ENCODE measurements at places on chromosomes 11 and 22.

DNA sequence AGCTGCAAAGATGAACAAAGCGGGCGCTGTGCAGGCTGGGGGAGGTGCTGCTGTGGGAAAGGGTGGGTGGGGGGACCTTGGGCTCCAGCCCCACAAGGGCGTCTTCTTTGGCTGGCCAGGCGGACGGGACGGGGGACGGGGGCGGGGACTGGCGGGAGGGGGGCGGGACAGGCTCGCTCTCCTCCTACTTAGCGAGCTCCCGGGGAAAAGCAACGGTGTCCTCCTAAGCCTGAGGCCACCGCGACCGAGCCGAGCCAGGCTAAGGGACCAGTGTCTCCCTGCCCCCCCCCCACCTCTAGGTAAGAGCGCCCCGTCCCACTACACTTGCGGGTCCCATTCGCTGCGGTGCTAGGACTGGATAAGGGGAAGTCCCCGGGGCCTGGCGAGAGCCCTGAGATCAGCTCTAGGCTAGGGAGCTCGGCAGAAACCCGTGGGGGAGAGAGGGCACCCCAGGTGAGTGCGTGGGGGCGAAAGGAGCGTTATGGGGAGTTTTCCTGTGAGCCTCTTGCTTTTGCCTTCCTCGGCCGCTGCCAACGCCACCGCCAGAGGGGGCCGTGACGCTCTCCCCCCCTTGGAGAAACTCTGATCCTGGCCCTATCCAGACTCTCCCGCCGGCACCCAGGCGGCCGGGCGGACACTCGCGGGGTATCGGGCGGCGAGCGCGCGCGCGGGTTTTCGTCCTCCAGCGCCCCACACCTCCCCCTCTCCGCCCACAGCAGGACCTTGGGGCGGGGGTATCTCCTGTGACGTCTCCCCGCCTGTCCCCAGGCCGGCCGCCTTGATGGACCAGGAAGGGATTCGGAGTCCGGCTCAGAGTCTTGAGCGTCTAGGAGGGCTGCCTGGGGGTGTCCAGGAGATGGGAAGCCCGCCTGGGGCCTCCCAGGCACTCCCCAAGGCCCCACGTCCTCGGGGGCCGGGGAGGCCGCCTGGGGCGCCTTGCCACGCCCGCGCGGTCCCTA is at the start of gene PHLDB1:
TSS of gene PHLDB1 (plus strand) at position 215 of the 959 bp plus-strand sequence. CDS start 6,222 bp downstream, outside the sequence.
- no peak for DNase-seq

- no peak for DNase-seq
Observed at GRCh38 chr11:128544471-128545051, 42.8 kb downstream of the ETS1 start.

- DNase-seq, result no peak
Observed at GRCh38 chr11:114263513-114264170, 32.6 kb upstream of the NNMT start.

DNA sequence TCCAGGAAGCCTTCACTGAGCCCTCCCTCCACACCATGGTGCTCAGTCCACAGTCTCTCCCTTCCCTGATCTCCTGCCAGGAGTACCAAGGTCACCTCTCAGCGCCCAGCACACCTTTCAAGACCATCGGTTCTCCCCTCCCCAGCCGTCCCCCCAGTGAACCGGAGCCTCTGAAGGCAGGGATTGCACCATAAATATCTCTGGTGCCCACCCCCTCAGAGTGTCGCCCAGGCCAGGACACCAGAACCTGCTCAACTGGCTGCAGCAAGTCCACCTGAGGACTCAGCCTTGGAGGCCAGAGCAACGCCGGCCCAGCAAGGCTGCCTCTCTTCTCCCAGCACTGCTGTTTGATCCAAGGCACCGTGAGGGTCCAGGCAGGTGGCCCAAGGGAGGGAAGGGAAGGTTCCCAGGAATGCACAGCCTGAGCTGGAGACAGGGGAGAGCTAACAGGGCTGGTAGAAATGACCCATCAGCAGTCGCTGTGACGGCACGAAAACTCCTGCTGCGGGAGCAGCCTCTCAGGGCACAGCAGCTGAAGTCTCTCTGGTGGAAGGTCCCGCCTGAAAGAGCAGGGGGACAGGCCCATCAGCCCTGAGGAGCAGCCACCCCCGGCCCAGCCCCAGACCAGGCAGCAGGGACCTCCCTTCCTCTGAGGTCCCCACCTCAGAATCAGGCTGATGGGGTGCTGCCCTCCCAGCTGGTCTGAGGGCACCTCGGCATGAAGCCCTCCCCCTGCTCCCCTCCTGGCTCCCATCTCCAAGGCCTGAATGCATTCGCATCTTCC is 80.3 kb downstream of the BUD13 start:
- DNase-seq, result no peak

GRCh38 chr11:47389577-47390421 is 11.5 kb upstream of the SPI1 start:
- no peak for DNase-seq

GRCh38 chr22:22748297-22748743 is 103.9 kb downstream of the GGTLC2 start:
- DNase-seq, result no peak

DNA sequence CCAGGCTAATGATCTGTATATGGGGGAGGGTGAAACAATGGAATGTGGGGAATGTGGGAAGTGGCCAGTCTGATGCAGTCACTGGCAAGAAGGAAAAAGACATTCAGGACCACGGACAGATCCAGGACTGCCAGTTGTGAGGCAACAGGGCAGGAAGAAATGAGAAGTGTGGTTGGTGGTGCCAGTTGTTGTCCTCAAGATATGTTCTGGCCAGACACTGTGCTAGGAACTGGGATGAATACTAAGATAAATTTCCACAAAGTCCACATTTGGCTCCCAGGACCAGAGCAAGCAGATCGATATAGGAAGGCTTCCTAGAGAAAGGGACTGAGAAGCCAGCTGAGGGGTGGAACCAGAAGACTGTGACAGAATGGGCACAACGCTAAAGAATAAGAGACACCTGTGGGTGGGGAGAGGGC is 6.8 kb upstream of the TPBGL start:
- DNase-seq, result no peak

- DNase-seq, result no peak
Observed at GRCh38 chr11:36273110-36273509, 16.1 kb downstream of the COMMD9 start.

DNA sequence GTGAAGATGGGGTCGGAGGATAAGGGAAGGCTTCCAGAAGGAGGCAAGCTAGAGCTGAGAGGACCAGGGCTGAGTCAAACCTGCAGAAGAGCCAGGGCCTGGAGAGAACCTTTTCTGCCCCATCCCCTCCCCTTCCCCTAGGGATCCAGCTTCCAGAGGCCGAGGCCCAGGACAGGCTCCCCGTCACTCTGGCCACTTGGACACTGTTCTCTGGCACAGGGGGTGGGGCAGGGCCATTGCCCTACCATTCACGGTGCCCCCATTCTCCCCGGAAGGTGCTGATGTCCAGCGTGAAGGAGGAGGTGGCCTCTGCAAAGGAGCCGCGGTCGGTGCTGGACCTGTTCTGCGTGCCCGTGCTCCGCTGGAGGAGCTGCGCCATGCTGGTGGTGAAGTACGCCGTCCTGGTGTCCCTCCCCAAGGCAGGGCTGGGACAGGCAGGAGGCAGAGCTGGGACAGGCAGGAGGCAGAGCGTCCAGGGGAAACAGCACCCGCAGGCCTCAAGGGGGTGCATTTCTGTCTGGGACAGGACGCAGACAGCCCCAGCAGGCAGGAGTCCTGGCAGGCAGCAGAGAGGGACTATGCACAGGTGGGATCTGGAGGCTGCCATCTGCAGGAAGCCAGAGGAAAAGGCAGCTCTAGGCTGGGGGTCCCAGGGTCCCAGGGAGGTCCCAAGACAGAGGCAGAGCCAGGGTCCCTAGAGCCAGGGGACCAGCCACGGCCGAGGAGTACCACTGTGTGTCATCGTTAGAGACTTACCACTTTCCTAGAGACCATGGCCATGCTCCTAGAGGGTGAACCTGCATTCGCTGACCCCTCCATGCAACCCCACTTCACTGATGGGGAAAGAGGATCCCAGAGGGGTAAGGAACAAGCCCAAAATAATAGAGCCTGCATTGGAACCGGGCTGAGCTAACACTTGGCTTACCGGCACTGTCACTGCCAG is 25.8 kb upstream of the SLC22A12 start:
- no peak for DNase-seq

GRCh38 chr22:46237453-46238124 is 12.5 kb downstream of the CDPF1 start:
- no peak for DNase-seq

- DNase-seq, result no peak
Observed at GRCh38 chr11:1744137-1744886, 6.1 kb downstream of the IFITM10 start.

GRCh38 chr11:67194096-67194495 is 72.2 kb upstream of the GRK2 start:
- no peak for DNase-seq

DNA sequence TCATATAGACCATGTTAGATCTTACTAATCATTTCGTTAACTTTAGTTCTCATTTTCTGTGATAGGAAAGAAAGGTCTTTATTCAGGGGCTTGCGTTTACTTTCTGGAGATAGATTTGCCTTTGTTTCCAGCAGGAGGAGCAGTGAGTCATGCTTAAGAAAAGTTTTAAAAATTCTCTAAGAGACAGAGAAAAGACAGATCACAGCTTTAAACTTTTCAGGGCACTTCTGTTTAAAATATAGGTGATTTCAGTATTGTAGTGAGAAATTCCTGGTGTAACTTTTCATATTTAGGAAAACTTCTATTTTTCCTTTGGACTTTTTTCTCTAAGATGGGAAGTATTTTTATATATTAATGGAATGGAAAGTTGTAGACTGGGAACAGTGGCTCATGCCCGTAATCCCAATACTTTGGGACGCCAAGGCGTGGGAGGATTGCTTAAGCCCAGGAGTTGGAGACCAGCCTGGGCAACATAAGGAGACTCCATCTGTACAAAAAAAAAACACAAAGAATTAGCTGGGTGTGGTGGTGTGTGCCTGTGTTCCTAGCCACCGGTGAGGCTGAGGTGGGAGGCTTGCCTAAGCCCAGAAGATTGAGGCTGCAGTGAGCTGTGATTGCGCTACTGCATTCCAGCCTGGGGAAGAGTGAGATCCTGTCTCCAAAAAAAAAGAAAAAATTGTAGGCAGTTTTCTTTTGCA is 60.3 kb downstream of the ATXN10 start:
- no peak for DNase-seq

- no peak for DNase-seq
Observed at GRCh38 chr11:57348052-57348451, 9.9 kb downstream of the P2RX3 start.

- no peak for DNase-seq
Observed at GRCh38 chr11:67600324-67601029, 6.3 kb upstream of the NDUFV1 start.

DNA sequence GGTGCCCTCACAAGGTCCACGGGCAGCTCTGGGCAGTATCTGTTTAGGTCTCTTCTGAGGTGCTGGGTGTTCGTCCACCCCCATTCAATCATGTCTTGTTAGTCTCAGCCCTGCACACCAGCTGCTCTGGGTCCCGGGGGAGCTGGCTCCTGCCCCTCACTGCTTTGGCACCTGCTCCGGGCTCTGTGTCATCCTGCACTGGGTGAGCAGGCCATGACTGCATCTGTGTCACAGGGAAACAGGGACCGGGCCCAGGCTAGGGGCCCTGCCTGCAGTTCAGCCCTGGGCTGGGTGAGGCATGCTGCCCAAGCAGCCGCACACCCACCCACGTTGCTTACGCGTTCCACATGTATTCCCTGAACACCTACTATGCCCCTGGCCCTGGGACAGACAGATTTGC is 43.9 kb downstream of the ELFN2 start:
- DNase-seq, result no peak

- DNase-seq, result no peak
Observed at GRCh38 chr11:95371153-95371552, 140.2 kb upstream of the SESN3 start.

- no peak for DNase-seq
Observed at GRCh38 chr11:119772641-119773415, 43.8 kb upstream of the NECTIN1 start.

DNA sequence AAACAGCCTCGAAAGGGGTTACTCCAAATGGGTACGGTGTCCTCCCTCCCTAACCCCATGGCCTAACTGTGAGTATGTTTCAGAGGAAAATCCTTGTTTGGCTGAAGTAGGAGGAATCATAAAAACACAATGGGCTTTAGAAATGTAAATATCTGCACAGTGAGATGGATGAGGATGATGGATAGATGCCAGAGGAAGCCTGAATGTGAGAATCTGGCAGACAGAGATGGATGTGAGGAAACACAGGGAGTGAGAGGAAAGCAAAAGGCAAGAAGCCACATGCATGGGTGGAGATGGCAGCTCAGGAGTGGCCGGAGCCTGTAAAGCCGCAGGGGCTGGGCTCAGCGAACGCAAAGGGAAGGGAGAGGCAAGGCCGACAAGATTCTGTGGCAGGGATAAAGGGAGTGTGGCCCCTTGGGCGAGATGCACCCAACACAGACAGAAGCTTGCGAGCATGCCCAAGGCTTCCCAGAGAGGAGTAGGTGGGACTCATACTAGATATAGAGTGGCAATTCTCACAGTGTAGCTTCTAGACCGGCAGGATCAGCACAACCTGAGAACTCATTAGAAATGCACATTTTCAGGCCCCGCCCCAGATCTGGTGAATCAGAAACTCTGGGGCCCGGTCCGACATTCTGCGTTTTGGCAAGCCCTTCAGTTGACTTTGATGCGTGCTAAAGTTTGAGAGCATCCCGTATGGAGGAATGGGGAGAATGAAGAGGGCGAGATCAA is 237.3 kb upstream of the CADM1 start:
- DNase-seq, result no peak

GRCh38 chr11:24697522-24698111 is 200.8 kb downstream of the LUZP2 start:
- no peak for DNase-seq

DNA sequence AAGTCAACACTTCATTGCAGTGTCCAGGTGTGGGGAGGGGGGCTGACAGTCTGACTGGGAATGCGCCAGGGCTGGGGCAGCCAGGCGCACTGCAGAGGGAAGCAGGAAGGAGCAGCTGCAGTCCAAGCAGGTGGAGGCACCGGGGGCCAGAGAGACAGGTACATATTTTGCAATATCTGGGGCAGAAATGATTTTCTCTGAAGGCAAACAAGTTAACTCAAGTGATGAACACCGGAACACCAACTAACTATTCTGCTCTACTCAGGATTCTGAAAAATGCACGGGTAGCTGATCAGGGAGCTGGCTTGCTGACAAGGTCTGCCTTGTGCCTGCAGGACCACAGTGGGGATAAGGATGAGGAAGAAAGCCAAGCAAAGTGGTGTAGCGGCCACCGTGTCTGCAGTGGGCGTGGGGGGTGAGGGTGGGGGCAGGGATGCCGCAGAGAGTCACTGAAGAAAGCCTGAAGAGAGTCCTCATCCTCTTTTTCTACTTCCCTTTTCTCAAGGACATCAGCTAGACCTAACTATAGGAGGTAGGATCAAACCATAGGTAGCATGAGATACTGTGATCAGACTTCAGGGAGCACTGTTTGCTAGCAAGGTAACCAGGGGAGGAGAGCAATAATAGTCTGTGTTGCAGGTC is 83.4 kb downstream of the SCN3B start:
- no peak for DNase-seq

DNA sequence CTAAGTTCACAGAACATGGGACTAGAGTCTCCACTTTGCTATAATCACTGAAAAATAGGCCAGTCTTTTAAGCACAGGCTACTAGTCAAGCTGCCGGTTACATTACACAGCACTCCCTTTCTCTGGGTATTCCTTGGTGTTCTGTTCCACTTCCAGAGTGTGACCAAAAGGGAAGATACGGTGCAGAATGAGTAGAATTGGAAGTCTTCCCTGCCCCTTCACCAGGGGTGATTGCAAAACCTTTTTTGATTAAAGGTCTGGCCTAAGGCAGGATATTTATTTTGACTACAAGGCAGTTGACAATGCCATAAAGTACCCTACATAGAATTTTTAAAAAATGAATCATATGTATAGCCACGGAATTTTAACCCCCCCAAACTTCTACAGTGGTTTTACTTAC is 59.6 kb upstream of the ADORA2A start:
- DNase-seq, result no peak

Data from stimulated activated CD8-positive, alpha-beta memory T cell treated with anti-CD3 and anti-CD28 coated beads, Interleukin-4, amount 100 ng/mL, for 1 hour (primary cell).